ENCODE measurements at places on chromosomes 1 and 21.

DNA sequence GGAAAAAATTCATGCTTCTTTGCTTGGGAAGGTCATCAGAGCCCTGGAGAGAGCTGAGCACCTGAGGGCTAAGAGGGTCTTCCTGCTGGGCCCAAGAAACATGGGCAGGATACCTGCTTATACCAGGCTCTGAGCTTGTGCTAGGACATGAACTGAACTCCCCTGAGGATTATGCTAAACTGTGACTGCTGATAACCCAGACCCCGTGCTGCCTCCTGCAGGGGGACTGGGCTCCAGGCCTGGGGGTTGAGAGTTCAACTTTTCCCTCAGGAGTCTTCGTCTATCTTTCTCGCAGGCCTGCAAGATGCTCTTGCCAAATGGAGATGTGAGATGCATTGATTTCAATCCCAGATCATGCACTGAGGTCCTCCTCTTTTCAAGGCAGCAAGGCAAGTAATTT, 368.5 kb downstream of the HHAT start:
- no peak for DNase-seq

- DNase-seq: no peak
These were observed 14.3 kb upstream of the PLEKHM2 start for GRCh38 chr1:15669864-15670263.

DNA sequence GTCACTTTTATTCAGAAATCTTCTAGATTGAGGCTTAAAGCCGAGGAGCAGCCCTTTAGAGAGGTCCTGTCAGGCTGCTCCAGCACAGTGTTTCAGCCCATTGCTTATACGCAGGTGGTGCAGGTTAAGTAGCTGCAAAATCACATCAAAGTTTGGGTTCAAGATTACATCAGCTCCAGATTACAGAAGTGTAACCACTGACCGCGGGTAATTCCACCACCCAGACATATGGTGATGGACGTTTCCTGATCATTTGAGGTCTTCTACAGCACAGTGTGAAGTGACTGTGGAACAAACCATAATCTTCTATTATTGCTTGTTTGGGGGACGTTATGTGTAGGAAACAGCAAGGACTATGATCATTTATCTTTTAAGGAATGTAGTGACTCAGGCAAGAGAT, 11.8 kb downstream of the C1orf115 start:
- DNase-seq: no peak

DNA sequence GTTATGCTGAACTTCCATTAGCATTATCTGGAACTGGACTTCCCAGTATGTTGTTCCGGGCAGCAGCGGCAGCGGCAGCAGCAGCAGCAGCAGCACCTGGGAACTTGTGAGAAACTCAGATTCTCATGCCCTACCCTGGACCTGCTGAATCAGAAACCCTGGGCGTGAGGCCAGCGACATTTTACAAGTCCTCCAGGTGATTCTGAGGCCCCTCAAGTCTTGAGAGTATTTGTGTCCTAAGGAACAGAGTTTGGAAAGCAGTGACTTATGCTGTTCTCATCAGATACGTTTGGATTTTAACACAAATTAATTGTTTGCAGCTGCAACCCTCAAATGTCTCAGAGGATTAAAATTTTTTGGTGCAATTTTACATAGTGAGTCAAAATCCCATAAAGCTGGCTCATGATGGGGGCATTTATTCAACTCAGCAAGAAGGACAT, 157.2 kb upstream of the KAZN start:
- DNase-seq: no peak

- no peak for DNase-seq
These were observed 17.7 kb upstream of the NTPCR start for GRCh38 chr1:232932486-232933425.

- DNase-seq: no peak
These were observed 2.5 kb downstream of the KRTAP10-11 start for GRCh38 chr21:44648557-44649311.

DNA sequence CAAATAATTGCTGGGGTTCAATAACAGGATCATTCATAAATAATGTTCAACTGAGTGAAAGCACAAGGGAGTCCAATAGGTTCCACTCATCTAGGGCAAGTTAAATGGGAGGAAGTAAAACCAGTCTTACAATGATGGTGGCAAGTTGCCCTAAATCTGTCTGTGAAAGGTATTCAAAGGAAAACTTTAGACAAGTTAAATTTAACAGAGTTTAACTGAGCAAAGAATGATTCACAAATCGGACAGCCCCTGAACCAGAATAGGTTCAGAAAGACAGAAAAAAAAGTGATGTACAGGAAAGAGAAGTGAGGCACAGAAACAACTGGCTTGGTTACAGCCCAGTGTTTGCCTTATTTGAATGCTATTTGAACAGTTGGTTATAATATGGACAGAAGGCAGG, 183.5 kb upstream of the ADGRL4 start:
- DNase-seq: no peak

DNA sequence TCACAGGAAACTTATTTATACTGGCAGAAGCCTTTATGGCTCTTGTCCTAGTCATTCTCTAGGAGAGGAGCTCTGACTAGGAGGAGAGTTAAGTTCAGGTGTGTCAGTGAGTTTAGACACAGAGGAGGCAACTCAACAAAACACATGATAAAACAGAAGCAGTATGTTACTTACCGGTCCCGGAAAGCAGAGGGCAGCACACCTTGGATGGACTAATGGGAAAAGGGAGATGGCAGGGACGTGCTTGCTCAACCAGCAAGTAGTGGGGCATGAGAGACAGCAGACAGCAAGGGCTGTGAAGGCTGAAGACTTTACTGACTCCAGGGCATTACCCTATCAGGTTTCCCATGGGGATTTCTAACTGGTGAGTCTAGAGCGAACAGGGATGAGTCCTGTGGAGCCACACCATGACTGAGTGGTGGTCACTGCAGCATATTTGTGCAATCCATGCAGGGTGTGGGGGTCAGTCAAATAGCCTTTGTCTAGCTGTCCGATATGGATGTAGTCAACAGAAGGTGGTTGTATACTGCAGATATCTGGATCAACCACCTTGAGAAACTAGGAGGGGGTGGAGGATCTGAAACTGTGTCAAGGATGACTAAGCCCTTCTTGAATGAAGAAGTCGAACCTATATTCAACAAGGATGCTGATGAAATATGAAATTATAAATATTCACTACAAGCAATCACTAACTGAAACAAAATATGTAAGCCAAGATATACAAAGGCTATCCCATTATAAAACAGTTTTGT, 596.3 kb upstream of the CHRM3 start:
- no peak for DNase-seq

GRCh38 chr1:207838156-207839082, 72.5 kb downstream of the CD34 start:
- DNase-seq: no peak

GRCh38 chr1:42482635-42483153, 19.6 kb downstream of the CCDC30 start:
- DNase-seq: no peak

DNA sequence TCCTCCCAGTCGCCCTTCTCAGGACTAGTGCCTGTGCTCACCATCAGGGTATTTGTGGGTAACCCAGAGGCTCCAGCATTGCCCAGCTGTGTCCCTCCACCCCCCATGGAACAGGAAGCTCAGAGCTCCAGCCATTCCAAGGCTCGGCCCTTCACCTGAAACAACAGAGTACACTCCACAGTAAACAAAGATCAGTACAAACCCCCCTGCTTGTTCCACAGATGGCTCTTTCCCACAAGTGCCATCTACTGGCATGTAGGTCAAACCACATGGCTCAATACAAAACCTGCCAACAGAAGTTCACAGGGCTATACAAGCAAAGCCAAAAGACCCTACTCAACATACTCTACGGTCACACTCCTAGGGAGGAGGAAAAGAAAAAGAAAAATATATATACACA, 258.7 kb downstream of the AGBL4 start:
- DNase-seq: no peak

DNA sequence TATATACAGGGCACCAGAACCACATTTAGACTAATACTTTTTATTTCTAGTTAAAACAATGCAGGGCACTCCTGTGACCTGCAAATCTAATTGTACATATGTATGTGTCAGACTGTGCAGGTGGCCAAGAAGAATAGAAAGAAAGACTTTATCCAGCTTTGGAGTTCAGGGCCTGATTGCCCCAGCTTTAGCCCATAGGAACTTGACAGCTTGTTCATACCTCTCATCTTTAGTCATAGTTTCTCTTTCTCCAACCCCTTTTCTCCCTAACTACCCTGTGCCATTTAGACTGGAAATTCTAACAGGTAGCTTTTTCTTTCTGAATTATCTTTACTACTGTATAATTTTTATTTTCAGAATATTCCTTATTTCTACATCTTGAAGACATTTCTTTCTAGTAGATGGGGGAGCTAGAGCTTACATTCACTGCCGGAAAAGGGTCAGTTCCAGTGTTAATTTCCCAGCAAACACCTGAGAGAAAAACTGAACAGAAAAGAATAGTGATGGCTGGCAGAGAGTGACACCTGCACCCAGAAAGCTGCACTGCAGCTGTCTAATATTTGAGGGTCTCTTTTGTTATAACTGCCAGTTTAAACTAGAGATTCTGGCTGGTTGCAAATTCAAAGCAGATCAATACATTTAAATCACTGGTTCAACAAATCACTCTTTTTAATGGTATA, 8.4 kb downstream of the YBX1 start:
- DNase-seq: no peak

GRCh38 chr1:46650491-46650890, 17.7 kb downstream of the ATPAF1 start:
- DNase-seq: no peak

- no peak for DNase-seq
These were observed 315.8 kb upstream of the KAZN start for GRCh38 chr1:14282707-14283106.

- no peak for DNase-seq
These were observed 82.6 kb downstream of the TOMM20 start for GRCh38 chr1:235045921-235046601.

- no peak for DNase-seq
These were observed 45.5 kb upstream of the SOX13 start for GRCh38 chr1:204027446-204027845.

DNA sequence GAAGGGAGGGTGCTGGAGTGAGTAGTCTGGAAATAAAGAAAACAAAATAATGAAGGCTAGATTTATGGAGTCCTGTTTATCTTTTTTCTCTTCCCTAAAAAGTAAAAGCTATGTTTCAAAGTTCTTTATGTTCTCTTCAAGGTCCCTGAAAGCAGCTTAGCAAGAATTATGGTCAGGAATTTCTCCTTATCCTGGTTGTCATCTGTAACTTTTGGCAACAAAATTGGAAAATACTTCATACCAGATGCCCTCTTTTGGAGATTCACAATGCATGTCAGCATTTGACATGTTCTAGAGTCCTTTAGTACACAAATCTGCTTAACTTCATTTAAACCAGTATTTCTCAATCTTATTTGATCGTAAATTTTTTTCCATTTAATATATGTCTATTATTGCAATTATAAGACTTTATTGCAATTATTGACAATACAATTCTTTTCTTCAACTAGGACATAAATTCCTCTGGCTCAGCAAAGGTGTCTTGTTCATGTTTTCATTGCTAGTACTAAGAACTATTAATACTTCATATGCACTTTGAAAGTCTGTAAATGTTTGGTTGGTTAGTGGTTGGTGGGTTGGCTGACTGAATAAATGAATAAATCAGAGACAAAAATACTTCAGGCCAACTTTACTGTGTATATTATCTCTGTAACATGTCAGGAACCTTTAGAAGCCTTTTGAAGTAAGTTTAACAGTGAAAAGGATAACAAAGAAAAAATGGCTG, 101.5 kb downstream of the ATP1B1 start:
- DNase-seq: no peak

- no peak for DNase-seq
These were observed 137.6 kb upstream of the NBPF11 start for GRCh38 chr1:148289647-148290046.

- DNase-seq: no peak
These were observed 31.0 kb downstream of the UCK2 start for GRCh38 chr1:165858364-165858823.

GRCh38 chr1:98176414-98176813, 255.6 kb upstream of the DPYD start:
- DNase-seq: no peak

GRCh38 chr1:113608399-113608798, 150.9 kb downstream of the PHTF1 start:
- DNase-seq: no peak

DNA sequence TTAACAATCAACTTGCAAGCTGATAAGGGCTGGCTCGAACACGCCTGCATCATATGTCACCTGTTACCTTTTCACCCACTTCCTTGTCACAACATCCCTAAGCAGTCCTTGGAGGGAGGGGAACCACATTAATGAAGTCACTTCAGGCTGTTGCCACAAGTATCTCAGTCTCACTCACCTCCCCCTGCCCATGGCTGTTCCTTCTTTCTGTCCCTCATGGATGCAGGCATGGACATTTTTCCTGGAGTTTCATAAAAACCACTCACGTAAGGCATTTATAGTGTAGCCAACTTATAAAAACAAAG, 76.8 kb upstream of the ANGPTL1 start:
- DNase-seq: no peak

DNA sequence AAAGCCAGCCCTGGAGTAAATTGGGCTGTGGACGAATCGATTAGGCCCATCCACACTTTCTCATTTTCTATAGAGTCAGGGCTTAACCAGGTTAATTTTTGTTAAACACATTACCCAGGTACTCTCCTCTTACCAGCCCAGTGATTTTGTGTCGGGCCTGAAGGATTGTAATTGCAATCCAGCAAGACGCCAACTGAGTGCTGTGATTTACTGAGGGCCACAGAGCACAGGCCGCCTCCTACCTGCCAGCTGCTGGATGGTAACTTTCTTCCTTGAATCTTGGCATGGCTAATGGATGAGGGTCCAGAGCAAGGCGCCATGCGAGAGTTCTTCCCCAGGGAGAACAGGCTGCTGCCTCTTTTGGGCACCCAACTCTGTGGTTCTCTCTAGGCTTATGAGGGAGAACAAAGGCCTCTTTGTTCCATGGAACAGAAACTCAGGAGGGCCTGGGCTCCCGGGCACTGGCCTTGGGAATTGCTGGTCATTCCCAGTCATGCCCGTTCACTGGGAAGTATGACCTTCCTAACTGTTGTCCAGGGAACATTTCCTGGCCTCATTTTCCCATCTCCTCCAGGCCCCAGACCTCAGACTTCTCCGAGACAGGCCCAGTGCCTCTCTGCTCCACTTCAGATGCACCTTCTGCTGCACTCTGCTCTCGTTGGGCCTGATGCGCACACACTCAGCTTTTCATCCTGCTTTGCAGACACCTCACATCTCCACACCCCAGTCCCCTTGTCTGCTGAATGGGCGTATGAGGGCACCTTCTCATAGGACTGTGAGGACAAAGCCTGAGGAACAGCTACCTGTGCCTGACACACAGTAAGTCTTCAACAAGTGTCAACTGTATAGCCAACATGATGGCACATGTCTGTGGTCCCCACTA, 57.3 kb downstream of the SYF2 start:
- DNase-seq: no peak

DNA sequence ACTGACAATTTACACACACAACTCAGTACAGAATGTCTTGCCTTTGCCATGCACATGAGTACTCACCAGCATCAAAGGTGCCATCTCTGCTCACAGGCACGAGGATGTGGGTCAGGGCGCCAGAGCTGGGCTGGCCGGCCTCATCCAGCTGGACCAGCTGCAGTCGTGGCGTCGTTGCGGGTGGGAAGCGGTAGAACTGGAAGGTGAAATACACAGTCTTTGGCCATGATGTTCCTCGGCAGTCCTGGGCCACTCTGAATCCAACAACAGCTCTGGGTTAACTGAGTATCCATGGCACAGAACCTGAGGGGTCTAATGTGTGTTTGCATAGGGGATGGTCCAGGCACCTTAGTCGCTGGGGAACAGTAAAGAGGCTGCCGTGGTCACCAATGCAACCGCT, 87.7 kb downstream of the NPHP4 start:
- no peak for DNase-seq
